ENCODE measurements at places on chromosomes 5 and 9. TPM values are rescaled to one million over a fixed set of nuclear protein-coding genes. Genes with fewer than 3 reads are reported as not detected.

Gene GNAQ
- 52.1 TPM for total RNA-seq

Gene DMRTA1
- 0.49 TPM for total RNA-seq

Gene DBH
- total RNA-seq, result not detected

Gene MLANA
- 0.32 TPM for total RNA-seq

Gene PLPPR1
- not detected for total RNA-seq

Gene LCN1
- not detected for total RNA-seq

Gene IL5
- total RNA-seq, result not detected

Gene SPATA31E1
- not detected for total RNA-seq

Gene C9
- total RNA-seq, result 0.24 TPM

Gene PCDHGA4
- 8.9 TPM for total RNA-seq

Gene FOXD4L5
- 0.16 TPM for total RNA-seq

Gene PIP5K1B
- total RNA-seq, result not detected

Gene TRIM52
- 6.1 TPM for total RNA-seq

Gene SEMA6A
- total RNA-seq, result 1.1 TPM

Gene CD274
- total RNA-seq, result 2.9 TPM

Gene SLC22A5
- total RNA-seq, result 8.0 TPM

Gene PCDHB15
- 0.24 TPM for total RNA-seq

Gene SPATA31A3
- total RNA-seq, result not detected

Gene PCDHB14
- 0.61 TPM for total RNA-seq

Gene FAXDC2
- 10.0 TPM for total RNA-seq

All from hair follicle dermal papilla cell (primary cell).